Neural crest cell (in vitro differentiated cells): ENCODE measurements at places on chromosomes 7 and 10.

DNA sequence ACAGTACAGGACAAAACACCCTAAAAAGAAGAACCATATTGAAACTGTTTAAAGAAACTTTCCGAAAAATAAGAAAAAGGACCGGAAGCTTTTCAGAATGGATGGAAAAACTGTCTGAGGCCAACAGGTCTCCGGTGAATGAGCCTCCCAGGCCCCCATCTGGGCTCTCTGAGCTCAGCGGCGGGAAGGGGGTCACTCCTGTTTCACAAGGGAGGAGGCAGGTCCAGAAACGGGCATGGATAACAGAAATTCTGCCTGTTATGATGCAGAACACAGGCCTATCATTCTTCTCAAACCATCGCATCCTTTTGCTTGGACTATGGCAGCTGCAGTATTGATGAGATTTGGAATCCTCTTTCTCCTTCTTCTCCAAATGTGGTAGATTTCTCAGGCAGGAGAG, 58.9 kb upstream of the SHH start:
- no peak for DNase-seq

GRCh38 chr10:103111918-103112877, 80.9 kb downstream of the NT5C2 start:
- no peak for DNase-seq

DNA sequence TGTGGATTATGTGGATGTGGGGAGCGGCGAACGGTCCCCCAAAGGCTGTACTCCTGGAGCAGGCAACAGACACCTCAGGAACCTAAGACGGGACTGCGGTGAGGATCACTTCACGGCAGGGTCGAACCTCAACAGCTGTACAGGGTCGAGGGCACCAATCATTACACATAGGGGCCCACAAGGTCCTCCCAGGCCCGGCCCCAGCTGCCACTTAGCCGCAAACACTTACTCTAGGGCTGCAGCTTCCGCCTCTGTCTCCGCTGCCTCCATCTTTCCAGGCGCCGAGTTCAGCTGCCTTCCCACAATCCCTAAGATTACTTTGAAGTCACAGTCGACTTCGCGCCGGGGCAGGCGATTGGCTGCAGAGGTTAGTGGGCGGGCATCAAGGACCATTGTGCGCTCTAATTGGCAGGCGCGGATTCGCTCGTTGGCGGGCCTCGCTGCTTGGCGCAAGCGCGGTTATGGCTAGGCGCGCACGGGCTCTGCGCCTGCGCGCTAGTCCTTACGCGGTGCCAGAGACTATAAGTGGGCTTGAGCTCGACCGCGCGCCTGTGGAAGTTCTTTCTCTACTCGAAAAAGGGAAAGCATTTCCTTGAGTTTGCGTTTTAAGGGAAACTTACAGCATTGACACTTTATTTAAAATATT, at the start of gene ZWINT:
Gene ZWINT, minus strand, starts transcription at position 293 of the 646 bp plus-strand sequence. Its CDS starts 23 bp downstream, at position 270.
- DNase-seq: peak; percentile 85

GRCh38 chr7:146355216-146355615, 238.6 kb downstream of the CNTNAP2 start:
- no peak for DNase-seq

DNA sequence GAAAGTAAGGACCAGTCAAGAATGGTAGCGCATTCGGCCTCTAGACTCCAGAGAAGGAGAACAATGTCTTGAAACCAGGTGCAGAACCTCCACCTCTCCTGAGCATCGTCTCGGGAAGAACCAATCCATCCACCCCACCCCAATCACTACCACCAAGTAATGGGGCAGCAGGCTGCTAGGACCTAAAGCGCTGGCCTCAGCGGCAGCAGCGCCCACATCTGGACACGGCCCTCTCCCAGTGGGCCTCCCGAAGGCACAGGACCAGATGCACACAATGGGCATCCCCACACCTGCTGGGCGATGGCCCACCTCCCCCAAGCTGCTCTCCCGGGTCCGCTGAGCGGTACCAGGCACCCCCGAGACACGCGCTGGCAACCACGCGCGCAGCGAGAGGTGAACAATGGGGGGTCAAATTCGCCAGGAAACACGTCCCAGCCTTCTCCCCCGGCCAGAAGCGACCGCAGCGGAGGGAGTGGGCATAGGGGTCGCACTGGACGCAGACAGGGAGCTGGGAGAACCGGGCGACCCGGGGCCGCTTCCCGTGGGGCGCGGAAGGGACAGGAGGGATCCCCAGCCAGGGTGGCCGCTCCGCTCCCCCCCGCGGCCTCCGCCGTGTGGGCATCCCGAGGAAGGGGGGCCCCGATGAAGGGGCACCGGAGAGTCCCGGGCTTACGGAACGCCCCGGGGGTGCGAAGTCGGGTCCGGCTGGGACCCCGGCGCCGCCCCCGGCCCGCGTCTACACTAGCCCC, 506 bp downstream of the CTTNBP2 start:
- peak; percentile 20 for DNase-seq
